Uterus (tissue), 4 donors: ENCODE measurements at places on chromosomes 3 and 15.

DNA sequence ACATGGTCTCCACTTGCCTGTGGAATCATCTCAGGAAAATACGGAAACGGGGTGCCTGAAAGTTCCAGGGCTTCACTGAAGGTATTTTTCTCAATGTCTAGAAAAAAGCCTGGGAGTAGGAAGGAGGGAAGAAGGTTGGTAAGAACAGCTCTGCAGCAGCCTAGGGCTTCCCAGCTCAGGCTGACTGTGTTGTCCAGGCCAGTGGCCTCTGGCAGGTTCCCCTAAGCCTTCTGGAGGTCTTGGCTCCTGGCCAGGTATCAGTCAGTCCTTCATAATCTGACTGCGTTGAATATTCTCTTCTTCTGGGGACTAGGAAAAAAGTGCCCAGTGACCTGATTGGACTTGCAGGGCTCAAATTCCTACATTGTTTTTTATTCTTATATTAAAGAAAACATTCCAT lies 38.6 kb downstream of the SSR3 start:
- DNase-seq, result no peak

DNA sequence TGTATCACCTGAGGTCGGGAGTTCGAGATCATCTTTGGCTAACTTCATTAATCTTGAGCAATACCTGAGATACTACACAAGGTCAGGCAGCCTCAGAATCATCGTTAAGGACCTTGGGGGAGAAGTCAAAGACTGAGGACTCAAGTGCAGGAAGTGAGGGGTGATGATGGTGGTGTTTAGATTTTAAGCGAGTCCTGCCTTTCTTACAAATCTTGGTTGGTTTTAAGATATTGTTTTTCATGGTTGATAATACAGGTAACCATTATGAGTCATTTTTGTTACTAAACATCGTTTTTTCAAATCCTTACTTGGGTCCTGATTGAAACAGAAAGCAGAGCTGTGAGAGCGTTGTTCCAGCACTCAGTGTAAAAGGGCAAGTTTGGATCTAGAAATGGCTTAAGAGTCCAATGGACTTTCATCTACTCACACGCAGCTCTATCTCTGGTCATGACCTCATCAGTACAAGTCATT lies 4.1 kb downstream of the RASGRP1 start:
- DNase-seq, result no peak

- DNase-seq, result no peak
These were observed 6.4 kb downstream of the ALG1L2 start for GRCh38 chr3:130088061-130088460.

DNA sequence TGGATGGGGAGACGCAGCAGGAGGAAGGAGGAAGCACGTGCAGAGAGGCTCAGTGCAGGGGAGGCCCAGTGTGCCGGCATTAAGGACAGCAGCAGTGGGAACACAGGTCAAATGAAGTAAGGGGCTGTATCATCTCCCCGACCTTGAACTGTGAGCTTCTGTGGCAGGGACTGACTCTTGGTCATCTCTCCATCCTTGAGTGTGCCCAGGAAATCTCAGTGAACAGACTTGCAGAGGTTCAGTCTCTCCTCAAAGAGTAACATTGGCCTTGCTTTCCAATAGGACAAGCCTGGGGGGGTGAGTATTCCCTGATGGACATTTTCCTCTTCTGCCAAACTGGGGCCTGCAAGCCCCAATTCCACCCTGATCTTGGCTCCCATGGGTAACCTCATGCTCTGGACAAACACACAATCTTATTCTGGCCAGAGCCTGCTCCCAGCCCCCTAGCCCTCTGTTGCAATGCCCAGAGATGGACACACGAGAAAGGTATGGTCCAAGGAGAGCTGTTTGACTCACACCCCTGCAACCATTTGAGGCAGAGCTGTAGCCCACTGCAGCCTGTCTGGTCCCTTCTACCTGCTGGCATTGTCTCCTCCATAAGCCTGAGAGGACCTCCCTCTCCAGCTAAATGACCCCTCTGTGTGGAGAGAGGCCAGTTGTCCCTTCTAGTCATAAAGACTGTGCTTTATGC lies 50.9 kb downstream of the TLE3 start:
- DNase-seq, result no peak

- DNase-seq, result no peak
These were observed 60.5 kb downstream of the RAB7A start for GRCh38 chr3:128786434-128787020.

- peak; percentile 83 for DNase-seq
These were observed at the start of gene ABHD5 for GRCh38 chr3:43690400-43691119. ABHD5 (plus strand) TSS chr3:43690938; CDS start chr3:43690993, 55 bp downstream.

GRCh38 chr3:16050641-16051467 lies 123.6 kb upstream of the GALNT15 start:
- DNase-seq, result no peak

DNA sequence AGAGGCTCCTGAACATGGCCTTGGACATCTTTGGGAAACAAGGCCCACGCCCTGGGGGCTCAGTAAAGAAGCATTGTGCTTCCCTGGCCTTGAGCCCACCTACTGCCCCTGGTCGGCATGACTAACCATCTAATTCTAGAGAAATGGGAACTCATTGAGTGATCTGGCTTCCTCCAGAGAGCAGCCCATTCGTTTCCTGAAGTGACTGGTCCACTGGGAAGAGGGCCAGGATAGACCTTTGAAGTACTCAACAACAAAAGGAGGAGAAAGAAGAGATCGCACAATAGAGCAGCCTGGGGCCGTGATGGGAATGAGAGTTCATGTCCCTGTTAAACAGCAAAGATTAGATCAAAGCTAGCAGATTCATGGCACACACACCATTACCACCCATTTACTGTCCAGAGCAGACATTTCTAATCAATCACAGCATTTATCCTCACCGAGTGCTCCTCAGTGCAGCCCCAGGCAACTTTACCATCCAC lies 514.4 kb upstream of the PROK2 start:
- DNase-seq, result peak; percentile 76

- DNase-seq, result peak; percentile 31
These were observed 1.0 kb upstream of the RBPMS2 start for GRCh38 chr15:64776402-64776786.

DNA sequence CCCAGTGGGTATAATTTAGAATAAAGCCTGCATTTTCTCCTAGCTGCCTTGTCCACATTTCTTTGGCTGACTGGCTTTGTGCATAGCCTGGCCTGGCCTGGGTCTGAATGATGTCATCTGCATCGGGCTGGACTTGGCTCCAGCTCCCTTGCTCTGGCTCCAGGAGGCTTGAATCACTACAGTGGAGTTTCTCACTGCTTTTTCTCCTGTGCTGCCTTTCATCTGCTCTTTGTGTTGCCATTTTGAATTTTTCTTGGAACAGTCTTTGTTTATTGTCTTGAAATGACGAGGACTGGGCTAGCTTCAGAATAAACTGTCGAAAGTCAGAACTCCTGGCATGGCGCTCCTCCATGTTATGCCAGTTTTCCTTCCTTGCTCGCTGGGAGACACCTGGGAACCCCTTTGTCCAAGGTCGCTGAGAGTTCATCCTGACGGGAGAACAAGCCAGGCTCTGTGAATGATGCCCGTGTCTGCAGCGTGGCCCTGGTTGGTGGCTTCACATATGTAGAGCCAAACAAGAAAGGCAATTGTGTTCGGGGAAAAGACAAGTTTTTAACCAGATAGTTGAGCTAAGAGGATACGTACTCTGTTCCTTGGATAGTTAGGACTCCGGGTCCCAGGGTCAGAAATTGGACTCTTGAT lies 258.9 kb downstream of the PDZRN3 start:
- DNase-seq, result peak; percentile 90

GRCh38 chr3:10170915-10171478 lies 6.3 kb downstream of the IRAK2 start:
- no peak for DNase-seq

GRCh38 chr3:146247911-146248310 lies 3.0 kb downstream of the PLSCR4 start:
- DNase-seq, result no peak

DNA sequence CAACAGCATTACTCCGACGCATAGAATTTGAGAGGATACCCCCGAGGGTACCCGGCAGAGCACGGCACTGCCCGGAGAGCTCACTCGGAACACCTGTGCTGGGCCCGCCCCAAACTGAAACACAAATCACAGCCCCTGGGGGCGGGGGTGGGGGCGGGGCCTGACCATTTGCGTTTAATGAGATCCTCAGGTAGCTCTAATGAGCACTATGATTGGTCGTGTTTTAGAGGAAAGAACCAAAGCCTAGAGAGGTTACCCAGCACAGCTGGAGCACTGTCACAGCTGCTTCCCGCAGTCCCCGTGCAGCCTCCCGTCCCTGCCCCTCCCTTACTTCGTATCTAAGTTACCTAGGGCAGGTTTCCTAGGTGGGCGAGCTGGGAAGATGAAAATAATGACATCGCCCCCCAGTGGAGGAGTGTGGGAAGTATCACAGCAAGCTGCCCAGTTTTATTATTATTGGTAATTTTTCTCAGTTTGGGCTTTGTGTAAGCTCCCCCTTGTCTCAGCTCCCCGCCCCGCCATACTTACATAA lies 187.1 kb downstream of the PDE8A start:
- DNase-seq, result no peak

DNA sequence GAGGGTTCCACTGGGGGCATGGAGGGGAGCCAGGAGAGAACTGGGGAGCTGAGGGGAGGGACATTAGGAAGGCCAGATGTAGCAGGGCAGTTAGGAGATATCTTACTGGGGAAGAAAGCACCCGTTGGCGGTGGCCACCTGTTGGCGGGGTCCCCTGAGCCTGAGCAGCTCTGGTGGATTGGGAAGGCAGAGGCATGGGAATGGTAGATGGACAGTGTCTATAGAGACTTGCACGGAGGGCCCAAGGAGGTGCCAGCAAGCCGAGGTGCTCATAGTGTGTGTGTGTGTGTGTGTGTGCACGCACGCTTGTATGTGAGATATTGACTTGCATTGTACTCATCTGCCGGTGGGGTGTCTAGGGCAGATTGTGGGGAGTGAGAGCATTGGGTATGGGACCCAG lies 179.0 kb downstream of the APBA2 start:
- DNase-seq, result no peak

DNA sequence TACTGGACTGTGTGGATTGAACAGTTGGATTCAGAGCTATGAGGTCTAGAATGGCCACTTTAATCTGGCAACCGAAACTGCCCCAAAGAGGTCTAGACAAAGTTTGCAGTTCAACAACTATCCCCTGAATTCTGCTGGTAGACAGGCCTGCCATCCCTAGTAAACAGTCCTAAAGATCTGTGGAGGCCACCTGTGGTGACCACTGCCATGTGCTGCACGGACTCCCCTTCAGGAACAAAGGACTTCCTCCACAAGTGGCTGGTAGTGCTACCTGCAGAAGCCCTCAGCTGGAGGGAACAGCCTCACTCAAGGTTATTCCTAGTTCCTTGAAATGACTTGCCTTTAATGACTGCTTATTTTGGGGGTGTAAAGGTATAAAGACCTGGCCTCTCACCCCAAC lies 6.1 kb downstream of the TNFAIP8L3 start:
- DNase-seq, result no peak
